ENCODE measurements at places on chromosomes 2 and 18.

DNA sequence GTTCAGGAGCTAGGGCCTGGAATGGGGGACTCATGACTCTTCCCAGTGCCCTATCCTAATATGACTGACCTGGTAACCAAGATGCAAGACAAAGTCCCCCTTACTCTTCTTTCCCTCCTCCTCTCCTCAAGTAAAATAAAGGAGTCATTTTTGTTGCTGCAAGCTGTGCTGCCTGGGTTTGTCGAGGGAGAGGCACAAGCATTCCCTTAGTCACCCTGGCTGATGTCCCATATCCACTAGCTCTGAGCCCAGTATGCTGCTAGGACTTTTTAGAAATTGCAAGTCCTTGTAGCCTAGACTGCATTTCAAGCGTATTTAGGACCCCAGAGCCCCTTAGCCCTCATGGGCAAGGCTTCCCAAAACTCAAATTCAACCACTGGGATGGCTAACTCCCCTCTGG lies 338.5 kb upstream of the SETBP1 start:
- no peak for DNase-seq

DNA sequence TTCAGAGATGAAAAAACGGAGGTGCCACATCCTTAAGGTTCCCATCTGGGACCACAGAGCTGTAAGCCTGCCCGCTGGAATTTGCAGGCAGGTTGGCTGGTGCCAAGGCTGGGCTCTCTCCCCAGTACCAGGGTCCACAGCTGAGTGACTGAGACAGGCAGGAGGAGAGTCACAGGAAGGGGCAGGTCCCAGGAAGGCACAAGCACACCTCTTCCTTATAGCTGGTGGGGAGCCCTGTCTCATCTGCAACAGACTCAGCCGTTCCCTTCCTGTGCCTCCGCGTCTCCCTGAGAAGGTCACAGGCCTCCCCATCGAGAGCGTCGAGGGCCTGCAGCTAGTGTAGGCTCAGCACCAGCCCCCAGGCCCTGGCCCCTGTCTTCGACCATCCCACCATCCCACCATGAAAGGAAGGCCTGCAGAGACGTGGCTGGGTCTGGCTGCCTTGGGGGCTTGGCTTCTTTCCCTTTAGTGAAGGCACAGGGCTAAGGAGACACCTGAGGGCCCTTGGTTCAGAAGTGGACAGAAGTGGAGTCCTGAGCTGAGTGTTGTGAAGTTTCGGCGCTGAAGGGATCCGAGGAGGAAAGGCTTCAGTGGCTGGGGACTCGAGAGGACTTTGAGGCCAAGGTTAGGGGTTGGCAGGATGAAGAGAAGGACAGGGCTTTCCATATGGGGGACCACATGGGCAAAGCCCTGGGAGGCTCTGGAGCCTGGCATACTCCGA lies 26.8 kb downstream of the GLI2 start:
- DNase-seq: no peak

DNA sequence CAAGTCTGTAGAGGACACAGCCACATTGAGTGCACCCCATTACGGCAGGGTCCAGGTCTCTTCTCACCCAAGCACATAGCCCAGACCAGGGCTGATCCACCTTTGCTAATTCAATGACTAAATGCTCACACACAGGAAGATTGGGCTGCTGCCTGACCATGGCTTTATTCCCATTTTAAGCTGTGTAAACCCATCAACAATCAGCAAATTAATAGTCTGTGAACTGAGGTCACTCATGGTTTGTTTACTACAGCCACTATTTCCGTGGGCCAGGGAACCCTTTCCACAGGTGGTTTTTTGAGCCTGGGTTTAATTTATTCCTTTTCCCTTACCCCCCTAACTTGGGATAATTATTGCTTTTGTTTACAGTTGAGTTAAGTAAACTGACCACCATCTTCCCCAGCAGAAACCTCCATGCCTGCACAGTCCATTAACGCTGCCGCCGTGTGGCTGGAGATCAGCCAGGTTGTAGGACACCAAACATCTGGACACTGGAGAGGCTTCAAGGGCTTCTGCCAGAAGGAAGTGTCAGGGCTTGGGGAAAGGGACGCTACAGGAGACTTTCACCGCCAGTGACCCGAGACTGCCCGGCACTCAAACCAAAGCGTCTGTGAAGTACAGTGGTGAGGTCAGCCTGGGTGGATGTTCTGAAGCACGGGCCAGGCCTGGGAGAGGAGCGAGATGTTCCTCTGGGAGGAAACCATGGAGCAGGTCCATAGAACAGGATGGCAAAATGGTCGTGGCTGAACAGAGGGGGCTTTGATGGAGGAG lies 282.9 kb downstream of the DYSF start:
- DNase-seq: no peak

- DNase-seq: no peak
Observed at GRCh38 chr2:162731917-162732804, 106.4 kb downstream of the KCNH7 start.

GRCh38 chr2:229526951-229527350 lies 187.4 kb downstream of the DNER start:
- no peak for DNase-seq

- DNase-seq: no peak
Observed at GRCh38 chr2:120134263-120134662, 88.9 kb downstream of the TMEM185B start.

- DNase-seq: no peak
Observed at GRCh38 chr18:39455285-39455684, 1889.7 kb upstream of the CELF4 start.

DNA sequence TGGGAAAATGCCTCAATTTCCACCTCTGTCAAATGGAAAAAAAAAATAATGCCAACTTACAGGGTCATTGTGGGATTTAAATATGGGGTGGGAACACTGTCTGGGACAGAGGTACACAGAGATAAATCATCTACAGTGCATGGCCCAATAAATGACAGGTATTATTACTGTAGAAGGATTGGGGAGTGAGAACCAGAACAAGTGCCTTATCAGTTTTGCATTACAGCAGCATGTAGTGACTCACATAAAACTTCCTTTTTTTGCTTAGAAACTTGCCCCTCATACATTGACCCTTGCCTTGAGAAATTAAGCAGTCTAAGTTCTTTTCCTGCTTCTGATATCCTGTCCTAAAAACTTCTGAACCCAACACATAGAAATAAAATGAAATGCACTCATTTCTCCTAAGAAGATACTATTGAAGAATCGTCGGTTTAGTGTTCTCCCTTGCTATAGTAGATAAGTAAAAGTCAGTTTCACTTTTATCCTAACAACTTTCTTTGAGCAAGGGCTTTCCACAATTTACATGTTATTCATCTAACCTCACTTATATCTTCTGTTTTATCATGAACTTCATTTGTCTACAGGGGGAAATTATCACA lies 121.0 kb upstream of the HAAO start:
- no peak for DNase-seq

- DNase-seq: no peak
Observed at GRCh38 chr2:77156599-77156998, 365.6 kb downstream of the LRRTM4 start.

DNA sequence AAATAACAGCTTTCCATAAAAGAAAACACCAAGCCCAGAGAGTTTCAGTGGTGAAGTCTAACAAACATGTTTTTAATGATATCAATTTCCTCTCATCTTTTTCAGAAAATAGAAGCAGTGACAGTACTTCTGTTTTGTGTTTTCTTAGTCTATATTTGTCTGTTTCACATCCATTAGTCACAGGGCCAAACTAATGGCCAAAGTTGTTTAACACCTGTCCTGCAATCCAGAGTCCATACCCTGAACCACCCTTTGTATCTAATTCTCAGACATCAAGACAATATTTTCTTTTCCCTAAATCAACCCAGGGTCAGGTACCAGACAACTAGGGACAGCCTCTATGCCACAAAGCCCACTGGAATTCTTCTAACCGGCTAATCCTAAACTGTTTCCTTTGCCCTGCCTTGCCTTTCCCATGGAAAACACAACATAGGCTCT lies 25.9 kb downstream of the TMSB10 start:
- no peak for DNase-seq

DNA sequence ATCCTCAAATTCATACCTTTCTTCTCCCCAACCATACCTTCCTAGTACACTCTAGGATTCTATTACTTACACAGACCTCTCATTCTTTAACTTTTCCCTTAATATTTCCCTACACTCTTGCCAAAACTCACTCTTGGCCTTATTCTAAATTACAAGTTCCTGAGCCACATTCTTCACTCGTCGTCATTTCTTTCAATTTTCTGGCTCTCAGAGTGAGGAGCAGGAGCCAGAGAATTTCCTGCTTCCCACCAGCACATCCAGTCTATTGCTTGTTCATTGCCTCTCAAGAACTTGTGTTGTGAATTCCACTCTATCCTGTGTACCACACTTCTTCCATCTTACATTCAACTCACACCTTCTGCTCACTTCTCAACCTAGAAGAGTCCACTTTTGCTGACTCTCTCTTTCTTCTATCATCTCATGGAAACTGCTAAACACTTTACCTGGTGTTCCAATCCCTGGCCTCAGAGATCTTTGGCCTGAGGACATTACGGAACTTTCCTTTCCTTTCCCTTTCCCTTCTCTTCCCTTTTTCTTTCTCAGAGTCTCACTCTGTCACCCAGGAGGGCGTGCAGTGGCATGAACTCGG lies 171.6 kb downstream of the PLCL1 start:
- DNase-seq: no peak

- no peak for DNase-seq
Observed at GRCh38 chr2:178650554-178650953, 156.7 kb downstream of the TTN start.

DNA sequence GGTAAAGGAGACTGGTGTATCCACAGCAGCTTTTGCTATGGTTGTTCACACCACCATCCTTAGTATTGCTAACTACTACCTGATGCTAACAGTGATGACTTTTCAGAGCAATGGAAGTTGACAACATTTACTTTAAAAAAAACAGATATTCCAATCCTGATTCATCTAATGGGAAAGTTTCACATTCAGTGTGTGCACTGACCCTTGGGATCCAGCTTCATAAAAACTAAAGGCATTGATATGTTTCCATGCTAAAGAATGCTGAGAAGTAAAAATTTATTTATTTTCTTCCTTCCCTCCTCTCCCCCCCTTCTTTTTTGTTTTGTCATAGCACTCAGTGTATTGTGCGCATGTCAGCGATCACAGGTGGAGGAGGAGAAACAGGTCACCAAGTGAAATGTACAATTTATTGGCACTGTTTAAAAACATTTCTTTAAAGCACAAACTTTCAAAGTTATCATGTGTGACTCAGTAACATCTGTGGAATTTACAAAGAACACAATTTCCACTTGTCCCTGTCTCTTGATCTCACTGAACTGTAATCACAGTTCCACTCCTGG lies 229.9 kb downstream of the ALK start:
- DNase-seq: no peak

GRCh38 chr2:50484371-50484770 lies 547.6 kb downstream of the NRXN1 start:
- no peak for DNase-seq

GRCh38 chr2:67453310-67453709 lies 56.2 kb downstream of the ETAA1 start:
- DNase-seq: no peak

DNA sequence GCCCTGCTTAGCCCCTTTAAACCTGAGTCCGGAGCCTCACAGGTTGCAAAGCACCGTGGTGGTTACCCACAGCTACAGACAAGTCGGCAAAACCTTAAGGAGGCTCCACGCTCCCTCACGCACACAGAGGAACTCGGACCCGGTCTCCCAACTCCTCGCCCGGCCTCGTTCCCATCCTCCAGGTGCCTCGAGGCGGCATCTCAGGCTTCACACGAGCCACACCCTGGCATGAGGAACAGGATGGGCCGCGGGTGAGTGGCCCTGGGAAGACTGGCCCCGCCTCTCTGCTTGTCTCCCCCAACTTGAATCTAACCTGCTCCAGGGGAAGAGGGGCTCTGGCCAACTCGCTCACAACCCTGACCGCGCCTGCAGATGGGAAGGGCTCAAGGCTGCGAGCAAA lies 97.4 kb downstream of the EIPR1 start:
- DNase-seq: no peak

DNA sequence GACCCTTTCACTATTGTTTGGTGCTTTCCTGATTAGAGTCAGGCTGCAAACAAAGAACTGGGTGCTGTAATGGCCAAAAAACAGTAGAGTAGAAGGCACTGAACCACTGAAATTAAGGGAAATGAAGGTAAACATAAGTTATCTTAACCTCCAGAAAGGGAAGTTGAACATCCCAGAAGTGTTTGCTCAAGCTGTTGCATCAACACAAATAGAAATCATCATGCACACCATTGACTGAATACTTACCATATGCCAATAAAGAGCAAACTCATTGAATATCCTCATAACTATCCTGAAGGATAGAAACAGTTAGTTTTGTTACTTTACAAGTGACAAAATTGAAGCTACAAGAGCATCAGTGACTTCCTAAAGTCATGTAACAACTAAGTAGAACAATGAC lies 477.4 kb upstream of the CHST9 start:
- DNase-seq: no peak

DNA sequence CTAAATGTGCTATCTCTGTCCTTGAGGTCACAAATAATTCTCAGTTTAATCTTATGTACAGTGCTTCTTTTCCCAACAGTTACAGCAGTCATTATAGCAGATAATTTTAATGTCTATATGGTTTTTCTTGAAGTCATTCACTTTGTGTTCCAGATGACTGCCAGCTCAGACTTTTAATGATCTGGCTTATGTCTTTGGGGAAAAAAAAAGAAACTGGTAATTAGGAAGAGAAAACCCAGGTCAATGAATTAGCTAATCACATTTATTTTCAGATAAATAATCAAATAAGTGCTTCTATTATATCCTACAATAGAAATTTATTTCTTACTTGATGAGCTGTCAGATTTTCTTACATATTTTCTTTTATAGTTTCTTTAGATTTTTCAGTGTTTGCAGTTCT lies 96.0 kb downstream of the COMMD1 start:
- no peak for DNase-seq

DNA sequence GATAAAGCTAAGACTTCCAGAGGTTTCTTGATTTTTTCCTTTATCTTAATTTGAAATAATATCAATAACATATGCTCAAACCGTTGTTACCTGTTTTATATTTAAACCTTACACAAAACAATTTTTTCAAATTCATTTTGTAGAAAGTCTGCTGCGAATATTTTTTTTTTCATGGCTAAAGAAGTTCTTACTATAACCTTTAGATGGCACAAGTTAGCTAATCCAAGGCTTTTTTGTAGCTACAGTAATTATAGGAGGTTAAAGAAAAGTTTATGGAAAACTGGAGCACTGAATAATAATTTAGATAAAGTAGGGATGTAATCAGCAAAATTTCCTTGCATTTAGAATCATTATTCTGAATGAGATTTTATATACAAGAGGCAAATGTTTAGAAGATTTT lies 78.0 kb upstream of the PNPT1 start:
- DNase-seq: no peak

GRCh38 chr2:229269941-229270340 lies 1.1 kb downstream of the PID1 start:
- no peak for DNase-seq

DNA sequence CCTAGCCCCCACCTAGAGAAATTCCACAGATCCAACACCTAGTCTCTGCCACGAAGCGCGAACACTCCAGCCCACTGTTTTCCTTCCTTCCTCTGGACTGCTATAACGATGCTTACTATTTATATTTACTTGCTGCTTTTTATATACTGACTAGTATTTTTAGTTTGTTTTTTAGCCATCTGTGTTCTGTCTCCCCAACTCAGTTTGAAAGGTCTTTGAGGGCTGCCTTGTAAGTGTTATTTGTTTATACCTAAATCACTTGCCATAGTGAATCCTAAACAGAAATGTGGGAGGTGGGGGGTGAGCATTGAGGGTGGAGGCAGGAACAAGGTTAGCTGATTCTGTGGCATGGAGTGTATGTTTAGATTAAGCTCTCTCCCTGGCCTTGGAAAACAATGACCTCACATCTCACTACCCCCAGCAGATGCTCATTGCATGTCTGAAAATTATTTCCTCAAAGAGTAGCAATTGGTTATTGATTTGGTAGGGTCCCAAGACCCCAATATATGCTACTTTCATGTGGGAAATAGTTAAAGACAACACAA lies 1.1 kb upstream of the NCKAP5 start:
- no peak for DNase-seq
